M059J (cell line): ENCODE measurements at places on chromosomes 11 and 22.

DNA sequence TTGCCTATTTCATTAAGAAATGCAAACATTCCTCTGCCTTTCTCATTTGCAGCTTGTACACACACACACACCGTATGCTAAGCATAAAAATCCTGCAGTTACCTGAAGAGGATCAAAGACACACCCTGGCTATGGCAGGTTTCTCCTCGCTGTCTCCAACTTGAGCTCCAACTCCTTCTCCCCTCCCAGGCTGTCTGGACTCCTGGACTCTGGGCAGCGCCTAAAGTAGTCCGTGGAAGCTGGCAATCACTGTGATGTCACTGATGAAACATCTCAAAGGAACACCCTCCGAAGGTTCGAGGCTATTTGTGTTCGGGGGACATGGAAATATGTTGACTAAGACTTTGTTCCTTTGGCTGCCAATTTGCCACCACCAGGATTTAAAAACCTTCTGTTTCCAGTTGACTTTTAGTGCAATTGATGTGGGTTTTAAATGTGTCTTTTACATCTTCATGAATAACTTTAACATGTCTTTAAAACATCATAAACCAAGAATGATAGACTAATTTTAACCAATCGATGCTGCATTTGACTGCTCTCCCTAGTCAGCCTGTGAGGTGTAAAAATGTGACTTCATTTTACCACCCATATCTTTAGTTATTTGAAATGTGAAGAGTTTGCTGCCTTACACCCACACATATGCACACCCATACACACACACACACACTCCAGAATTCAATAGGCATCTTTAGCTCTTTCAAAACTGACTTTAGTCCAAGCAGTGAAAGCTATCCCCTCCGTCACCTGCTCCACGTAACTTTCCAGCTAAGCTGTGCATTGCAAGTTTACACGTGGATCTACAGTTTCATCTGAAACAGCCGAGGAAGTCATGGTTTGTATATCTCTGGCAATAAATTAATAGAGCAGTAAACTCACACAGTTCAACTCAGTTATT is at the start of gene SLN:
TSS of gene SLN (minus strand) at position 196 of the 895 bp plus-strand sequence.
- DNase-seq = no peak

DNA sequence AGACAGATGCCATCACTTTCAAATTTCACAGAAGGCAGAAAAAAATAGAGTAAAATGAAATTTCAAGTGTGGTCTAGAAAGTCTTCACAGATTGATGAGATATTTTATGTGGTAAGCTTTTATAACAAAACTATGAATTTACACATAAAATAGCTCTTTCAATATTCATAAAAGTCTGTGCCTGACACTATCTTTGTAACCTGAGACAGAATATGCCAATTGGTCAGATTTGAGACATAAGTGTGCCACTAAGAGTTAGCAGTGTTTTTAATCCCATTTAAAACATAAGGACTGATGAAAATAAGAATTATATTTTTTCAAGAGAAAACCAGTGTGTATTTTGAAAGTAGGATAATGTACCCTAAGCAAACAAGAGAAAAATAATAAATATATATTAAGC is 769.5 kb upstream of the LUZP2 start:
- DNase-seq = peak; percentile 8

DNA sequence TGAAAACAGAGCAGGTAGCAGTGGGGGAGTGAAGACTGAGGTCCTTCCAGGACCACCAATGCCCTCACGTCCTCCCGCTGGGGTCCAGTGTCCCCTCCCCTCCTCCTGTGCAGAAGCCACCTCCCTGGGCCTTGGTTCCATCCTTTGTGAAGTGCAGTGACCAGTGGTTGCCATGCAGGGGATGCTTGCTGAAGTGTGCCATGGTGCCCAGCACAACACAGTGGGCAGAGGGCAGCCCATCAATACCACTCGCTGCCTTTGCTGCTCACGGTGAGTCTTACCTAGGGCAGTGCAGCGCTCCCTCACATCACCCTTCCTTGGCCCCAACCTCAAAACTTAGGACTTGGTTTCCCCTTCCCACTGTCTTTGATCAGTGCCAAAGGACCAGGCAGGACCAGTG is 12.9 kb downstream of the MYEOV start:
- DNase-seq = no peak

DNA sequence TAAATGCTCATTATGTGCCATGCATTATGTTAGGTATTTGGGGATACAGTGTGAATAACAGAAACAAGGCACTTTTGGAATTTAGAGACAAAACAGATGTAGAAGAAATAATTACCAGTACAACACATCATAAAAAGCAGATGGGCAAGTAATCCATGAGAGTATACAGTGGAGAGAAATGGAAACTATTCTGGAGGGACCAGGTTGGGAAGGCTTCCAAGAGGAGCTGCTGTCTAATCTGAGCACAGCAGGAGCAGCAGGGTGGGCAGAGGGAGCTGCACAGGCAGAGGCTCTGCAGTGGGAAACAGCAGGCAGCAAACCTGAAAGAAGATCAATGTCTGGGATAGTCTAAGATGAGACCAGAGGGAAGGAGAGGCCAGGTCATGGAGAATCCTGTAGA is 268.7 kb upstream of the CCDC90B start:
- DNase-seq = no peak

DNA sequence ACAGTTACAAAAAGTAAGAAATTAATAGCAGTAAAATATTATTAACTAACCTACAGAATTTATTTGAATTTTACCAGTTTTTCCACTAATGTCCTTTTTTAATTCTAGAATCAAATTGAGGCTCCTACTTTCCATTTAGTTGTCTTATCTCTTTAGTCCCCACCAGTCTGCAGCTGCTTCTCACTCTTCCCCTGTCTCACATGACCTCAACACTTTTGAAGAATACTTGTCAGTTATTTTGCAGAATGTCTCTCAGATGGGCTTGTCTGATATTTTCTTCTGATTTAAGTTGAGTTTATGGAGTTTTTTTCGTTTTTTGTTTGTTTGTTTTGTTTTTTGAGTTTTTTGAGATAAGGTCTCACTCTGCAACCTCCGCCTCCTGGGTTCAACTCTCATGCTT is 74.3 kb upstream of the ADORA2A start:
- DNase-seq = no peak

DNA sequence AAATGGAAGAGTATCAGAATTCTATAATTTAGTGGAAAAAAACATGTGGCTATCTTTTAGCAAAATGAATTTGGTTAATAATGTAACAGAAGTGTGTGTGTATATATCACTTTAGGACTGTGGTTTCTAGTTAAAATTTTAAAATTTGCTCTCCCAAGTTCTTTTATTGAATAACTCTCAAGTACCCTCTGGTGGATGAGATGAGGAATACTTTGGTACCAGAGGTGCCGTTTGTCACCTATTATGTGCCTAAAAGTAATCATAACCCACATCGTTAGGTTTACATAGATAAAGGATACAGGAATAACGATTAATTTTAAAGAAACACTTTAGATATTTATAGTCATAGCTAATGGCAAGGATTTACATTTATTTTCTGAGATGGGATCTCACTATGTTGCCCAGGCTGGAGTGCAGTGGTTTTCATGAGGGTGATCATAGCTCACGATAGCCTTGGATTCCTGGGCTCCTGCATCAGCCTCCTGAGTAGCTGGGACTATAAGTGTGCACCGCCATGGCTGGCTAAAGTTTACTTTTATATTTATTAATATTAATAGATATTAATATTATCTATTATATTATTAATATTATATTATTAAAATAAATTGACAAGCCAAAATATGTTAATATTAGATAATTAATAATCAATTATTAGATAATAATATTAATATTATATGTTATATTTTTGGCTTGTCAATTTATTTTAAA is 66.7 kb upstream of the CAPRIN1 start:
- DNase-seq = no peak

- peak; percentile 12 for DNase-seq
Measured at GRCh38 chr11:17513853-17514252, 30.4 kb downstream of the USH1C start.

DNA sequence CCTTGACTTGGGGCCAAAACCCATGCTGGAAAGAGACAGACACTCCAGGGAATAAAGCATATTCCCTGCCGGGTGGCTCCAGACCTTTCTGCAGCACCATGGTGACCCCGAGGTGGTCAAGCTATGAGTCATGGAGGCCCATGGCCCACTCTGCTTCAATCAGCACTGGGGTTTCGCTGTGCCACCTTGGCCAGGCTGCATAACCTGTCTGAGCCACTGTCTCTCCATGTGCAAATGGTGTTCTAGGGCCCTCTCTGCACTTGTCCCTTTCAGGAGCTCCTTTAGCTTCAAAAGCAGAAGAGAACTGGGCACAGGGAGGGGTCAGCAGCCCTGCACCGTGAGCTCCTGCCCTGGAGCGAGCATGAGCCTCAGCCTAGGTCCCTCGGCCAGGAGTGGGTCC is 410.1 kb downstream of the SHANK2 start:
- DNase-seq = no peak

DNA sequence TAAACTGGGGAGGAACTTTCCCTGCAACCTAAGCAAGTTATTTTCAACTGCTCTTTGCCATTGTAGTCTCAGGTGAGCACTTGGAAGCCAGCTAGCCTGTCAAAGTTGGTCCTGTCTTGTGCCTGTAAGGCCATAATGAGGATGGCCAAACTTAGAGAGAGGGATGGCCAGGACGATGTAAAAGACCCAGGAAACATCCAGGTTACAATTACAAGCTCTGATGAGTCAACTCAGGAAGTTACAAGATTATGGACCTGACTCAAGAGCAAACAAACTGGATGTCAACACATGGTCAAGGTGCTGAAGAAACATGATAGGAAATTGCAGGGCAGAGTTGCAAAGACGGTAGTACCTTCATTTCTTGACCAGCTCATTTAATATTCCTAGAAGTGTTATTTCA is 1.6 kb downstream of the GTPBP1 start:
- peak; percentile 72 for DNase-seq

GRCh38 chr11:94924171-94924572 is 49.2 kb downstream of the CWC15 start:
- no peak for DNase-seq

- peak; percentile 17 for DNase-seq
Measured at GRCh38 chr11:63020671-63021291, 5.1 kb upstream of the SLC22A8 start.

DNA sequence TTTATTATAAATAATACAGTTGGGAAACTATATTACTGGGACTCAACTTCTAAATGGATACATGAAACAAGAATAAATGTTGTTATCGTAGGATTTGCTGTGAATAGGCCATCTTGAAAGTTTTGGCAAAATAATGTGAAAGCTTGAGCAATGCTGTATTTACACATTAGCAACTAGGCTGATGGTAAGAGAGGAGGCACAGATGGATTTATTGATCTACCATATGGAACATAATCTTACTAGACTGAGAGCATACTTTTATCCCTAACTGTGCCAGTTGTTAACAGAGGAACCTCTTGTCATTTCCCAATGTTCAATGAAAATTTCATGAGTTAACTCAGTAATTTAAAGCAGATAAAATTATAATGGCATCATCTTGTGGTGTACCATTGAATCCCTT is 22.8 kb downstream of the APIP start:
- DNase-seq = no peak

DNA sequence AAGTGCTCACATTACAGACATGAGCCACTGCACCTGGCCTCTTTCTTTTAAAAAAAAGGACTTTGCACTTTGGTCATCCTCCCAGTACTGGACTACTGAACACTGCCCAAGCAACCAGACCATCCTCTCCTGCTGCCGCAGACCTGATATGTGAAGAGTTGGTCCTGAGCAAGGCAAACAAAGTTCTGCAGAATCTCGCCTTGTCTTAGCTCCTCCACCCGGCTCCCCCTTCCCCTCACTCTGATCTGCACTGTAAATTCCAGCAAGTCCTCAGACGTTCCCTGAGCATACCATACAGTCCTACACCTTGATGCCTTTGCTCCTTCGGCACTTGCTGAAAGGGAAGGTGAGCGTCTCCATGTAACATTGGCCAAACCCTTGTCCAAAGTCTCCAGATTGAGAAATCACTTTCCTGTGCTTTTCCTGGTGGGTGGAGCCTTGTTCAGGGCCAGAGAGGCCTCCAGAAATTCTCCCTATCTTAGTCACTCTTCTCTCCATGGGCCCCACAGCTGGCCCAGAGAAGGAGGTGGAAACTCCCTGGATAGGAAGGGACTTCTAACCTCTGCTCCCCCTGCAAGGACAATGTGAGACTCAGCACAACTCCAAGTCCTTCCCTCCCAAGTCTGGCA is 47.0 kb upstream of the TIMP3 start:
- DNase-seq = peak; percentile 56

- DNase-seq = no peak
Measured at GRCh38 chr22:30868663-30869385, 99.8 kb downstream of the MORC2 start.

- DNase-seq = no peak
Measured at GRCh38 chr11:532986-533585, 2.3 kb downstream of the HRAS start.

DNA sequence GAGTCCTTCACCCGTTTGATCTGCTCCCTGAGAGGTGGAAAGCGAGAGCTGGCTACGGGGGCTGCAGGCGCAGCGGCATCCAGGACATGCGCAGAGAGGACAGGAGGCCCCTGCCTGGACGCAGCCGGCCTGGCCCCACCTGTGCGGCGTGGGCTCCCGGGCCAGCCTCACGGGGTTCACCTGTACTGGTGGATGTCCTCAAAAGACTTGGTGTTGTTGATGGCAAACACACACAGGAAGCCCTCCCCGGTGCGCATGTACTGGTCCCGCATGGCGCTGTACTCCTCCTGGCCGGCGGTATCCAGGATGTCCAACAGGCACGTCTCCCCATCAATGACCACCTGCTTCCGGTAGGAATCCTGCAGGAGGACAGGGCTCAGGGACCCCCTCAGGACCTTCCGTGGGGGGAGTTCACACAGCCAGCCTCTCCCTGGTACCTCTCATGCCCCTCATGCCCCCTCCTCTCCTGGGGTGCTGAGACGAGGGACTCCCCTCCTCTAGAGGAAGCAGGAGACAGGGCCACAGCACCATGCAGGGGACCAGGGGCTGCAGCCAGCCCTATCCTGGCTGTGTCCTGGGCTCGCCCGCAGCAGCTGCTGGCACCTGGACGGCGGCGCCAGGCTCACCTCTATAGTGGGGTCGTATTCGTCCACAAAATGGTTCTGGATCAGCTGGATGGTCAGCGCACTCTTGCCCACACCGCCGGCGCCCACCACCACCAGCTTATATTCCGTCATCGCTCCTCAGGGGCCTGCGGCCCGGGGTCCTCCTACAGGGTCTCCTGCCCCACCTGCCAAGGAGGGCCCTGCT is 1.6 kb downstream of the HRAS start:
- DNase-seq = no peak

DNA sequence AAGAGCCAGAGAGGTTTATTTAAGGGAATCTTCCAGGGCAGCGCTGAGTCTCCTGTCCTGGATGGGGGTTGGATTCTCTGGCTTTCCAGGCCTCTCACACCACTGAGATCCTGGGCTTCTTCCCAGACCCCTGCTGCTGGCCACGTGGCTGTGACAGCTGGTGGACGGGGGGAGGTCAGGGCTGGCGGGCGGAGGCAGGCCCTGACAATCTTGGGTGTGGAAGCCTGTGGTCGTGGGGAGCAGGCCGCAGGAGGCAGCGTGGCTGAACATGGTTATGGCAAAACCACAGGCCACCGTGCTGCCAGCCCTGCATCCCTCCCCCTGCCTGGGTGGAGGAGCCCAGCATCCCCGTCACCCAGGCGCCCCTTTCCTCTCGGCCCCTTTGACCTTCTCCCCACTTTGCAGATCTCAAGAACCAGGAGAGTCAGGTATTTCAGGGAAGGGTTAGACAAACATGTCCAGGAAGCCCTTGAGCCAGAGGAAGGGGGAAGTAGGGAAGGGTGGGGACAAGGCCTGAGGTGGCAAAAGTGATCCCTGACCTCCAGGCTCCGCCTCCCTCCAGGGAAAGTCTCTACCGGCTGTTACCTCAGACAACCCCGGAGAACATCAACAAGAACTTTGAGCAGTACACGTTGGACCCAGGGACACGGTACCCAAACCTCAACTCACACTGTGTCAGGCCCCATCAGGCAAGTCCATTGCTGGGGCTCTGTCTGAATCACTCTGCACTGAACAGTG is 111.8 kb downstream of the MICAL2 start:
- no peak for DNase-seq
